ENCODE measurements at places on chromosomes 4 and X.

DNA sequence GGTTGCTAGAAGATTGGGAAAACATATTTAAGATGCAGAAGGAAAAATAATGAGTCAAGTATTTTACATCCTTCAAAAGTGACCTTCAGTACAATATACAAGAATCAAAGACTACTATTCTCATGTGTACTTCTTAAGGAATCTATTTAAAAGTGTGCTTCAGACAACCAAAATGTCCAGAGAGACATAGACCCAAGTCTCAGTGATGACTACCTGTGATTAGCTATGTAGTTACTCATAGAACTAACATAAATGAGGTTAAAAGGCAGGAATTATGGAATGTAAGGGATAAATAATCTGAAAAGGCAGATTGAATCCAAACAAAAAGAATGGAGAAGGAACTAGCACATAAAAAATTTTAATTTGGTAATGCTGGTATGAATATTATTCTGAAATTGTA, 634.7 kb upstream of the FAM241A start:
- H3K36me3 ChIP-seq = no peaks in the 10 kb centered on the region
- H3K27ac ChIP-seq = no peak overlapping the region
- no peak overlapping the region for H3K4me3 ChIP-seq
- no peak for DNase-seq
- no peaks in the 10 kb centered on the region for H3K4me1 ChIP-seq

DNA sequence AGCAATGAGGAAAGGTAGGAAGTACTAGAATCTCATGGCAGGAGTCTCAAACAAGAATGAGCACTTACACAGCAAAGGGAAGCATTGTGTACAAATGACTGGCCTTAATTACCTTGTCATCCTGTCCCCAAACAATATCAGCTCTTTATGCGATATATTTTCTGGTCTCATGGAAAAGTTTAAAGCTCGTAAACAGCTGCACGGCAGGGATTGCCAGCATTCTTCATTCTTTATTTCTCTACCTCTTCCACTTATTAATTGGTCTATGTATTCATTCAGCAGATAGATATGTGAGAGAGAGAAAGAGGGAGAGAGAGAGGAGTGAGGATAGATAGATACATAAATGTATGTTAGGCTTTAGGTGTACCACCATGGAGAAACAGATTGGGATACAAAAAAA, 155.8 kb upstream of the FAT4 start:
- H3K27me3 ChIP-seq = no peaks in the 10 kb centered on the region
- no peaks in the 10 kb centered on the region for H3K36me3 ChIP-seq
- no peak for DNase-seq
- no peak overlapping the region for H3K27ac ChIP-seq
- no peaks in the 10 kb centered on the region for H3K4me1 ChIP-seq
- no peak overlapping the region for H3K4me3 ChIP-seq

DNA sequence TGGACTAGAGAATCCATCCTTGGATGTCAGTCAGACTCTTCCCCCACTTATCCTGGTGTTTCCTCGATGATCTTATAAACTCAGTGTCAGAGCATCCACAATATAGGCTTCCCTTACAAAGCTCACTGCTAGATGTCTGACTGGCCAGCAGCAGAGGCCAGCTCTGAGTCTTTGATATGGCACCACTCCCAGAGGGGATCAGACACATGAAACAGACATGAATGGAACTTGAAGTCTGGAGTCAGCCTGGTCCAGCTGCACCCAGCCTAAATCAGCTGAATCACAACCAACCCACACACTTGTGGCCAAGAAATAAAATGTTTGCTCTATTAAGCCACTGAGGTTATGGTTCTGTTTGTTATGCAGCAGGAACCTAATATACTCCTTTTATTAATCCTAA, 129.6 kb upstream of the MED14 start:
- H3K36me3 ChIP-seq = no peaks in the 10 kb centered on the region
- no peaks in the 10 kb centered on the region for H3K27me3 ChIP-seq
- H3K4me1 ChIP-seq = no peaks in the 10 kb centered on the region
- H3K27ac ChIP-seq = no peak overlapping the region
- no peak overlapping the region for H3K4me3 ChIP-seq

- no peak overlapping the region for H3K4me3 ChIP-seq
- H3K27ac ChIP-seq = no peak overlapping the region
- H3K36me3 ChIP-seq = no peaks in the 10 kb centered on the region
- DNase-seq = no peak
- no peaks in the 10 kb centered on the region for H3K4me1 ChIP-seq
- H3K27me3 ChIP-seq = no peaks in the 10 kb centered on the region
Measured at GRCh38 chr4:21507439-21507838, 441.1 kb downstream of the KCNIP4 start.

Data from B cell (primary cell).